ENCODE measurements at places on chromosomes 6 and 20.

- no peak for DNase-seq
Observed at GRCh38 chr20:21528870-21529269, 15.0 kb upstream of the NKX2-2 start.

GRCh38 chr20:11372876-11373790 is 544.6 kb upstream of the BTBD3 start:
- no peak for DNase-seq

- no peak for DNase-seq
Observed at GRCh38 chr20:7301807-7302206, 534.3 kb downstream of the BMP2 start.

DNA sequence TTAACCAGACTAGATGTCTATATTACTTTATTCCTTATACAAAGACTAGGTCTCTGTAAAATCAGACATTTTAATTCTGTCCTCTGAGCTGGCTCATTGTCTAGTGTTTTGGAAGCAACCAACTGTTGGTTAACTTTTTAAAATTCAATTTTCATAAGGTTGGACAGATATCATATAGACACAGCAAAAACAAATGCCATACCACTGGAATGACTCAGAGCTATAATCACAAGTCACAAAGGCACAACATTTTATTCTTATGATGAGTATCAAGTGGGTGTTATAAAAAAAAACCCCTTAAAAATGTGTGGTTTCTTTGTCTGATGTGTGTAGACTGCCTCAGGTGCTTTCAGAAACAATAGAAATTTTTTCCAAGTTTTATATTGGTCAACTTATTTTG is 296.2 kb upstream of the MARCKS start:
- DNase-seq: no peak

DNA sequence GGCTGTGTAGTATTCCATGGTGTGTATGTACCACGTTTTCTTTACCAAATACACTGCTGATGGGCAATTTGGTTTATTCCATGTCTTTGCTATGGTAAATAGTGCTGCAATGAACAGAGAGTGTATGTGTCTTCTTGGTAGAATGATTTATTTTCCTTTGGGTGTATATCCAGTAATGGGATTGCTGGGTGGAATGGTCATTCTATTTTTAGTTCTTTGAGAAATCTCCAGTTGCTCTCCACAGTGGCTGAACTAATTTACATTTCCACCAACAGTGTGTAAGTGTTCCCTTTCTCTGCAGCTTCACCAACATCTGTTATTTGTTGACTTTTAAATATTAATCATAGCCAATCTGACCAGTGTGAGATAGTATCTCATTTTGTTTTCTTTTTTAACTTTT is 13.9 kb downstream of the CST9L start:
- no peak for DNase-seq

- DNase-seq: no peak
Observed at GRCh38 chr6:12420626-12421025, 130.5 kb downstream of the EDN1 start.

- peak; percentile 22 for DNase-seq
Observed at GRCh38 chr6:46688117-46688965, 656 bp downstream of the TDRD6 start.

DNA sequence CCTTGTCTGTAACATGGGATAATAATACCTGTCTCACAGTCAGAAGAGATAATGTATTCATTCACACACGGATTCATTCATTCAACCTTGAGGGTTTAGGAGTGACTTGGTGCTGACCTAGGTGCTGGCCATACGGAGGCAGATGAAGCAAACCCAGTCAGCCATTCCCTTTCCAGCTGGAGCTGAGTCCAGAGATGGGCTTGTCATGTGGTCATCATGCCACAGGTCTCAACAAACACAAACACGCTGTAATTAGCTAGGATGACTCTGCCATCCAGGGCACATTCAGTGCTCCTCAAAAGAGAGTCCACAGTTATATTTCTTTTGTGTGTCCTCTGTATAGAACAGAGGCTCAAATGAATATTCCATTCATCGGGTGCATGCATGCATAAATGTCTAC is 19.5 kb upstream of the PRELID3B start:
- DNase-seq: no peak
